ENCODE measurements at places on chromosomes 7 and 10. TPM values are rescaled to one million over a fixed set of nuclear protein-coding genes. Genes with fewer than 3 reads are reported as not detected.
A peak's percentile ranks its signal among the peaks of the same experiment; 100 is the strongest.

DNA sequence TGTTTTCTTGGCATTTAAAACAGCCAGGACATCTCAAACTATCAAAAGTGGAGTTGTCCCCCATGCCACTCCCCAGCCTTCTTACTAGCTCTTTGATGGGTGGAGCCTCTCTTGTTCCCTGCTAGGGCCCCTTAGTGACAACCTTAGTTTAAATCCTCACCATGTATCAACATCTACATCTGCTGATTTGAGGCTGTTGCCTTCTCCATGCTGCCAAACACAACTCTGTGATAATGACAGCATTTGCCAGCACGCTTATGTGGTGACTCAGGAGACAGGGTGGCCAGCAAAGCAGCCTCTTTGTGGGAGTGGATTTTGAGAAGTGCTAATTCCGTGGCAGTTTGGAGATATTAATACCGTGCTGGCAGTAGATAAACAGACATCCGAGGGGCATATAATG lies 145.4 kb downstream of the LRRC4 start:
- peaks cover 48% of the 10 kb centered on the region for H3K4me1 ChIP-seq
- no peak for DNase-seq
- peak overlapping the region; percentile 8 for H3K4me3 ChIP-seq
- H3K36me3 ChIP-seq = peaks cover 8% of the 10 kb centered on the region

Gene CFTR
- total RNA-seq = not detected

Gene MMRN2
- total RNA-seq = 0.40 TPM

Gene OR2A1
- total RNA-seq = not detected

- no peaks in the 10 kb centered on the region for H3K36me3 ChIP-seq
- H3K4me3 ChIP-seq = no peak overlapping the region
- DNase-seq = no peak
These were observed 45.8 kb downstream of the PRR15 start for GRCh38 chr7:29609162-29610037.

GRCh38 chr10:78819361-78820006 lies 249.3 kb upstream of the ZMIZ1 start:
- no peaks in the 10 kb centered on the region for H3K27me3 ChIP-seq
- peaks cover 8% of the 10 kb centered on the region for H3K4me1 ChIP-seq
- no peak overlapping the region for H3K27ac ChIP-seq
- no peak overlapping the region for H3K4me3 ChIP-seq
- H3K36me3 ChIP-seq = no peaks in the 10 kb centered on the region

Gene DMTF1
- 55.6 TPM for total RNA-seq

- no peaks in the 10 kb centered on the region for H3K27me3 ChIP-seq
- DNase-seq = peak; percentile 77
- H3K27ac ChIP-seq = no peak overlapping the region
- H3K36me3 ChIP-seq = no peaks in the 10 kb centered on the region
- H3K4me3 ChIP-seq = no peak overlapping the region
- no peaks in the 10 kb centered on the region for H3K4me1 ChIP-seq
These were observed 72.8 kb upstream of the ZNF479 start for GRCh38 chr7:57205000-57205399.

Gene HIPK2
- 75.6 TPM for total RNA-seq

Gene SPDYE2
- total RNA-seq = not detected

- peaks cover 88% of the 10 kb centered on the region for H3K4me1 ChIP-seq
- no peaks in the 10 kb centered on the region for H3K27me3 ChIP-seq
- no peak for DNase-seq
- H3K36me3 ChIP-seq = peaks cover 4% of the 10 kb centered on the region
- peak overlapping the region; percentile 92 for H3K27ac ChIP-seq
- no peak overlapping the region for H3K4me3 ChIP-seq
These were observed 369.6 kb downstream of the FRMD4A start for GRCh38 chr10:13961097-13961496.

Gene CUEDC2
- total RNA-seq = 64.3 TPM

Gene WASHC2A
- 48.9 TPM for total RNA-seq

DNA sequence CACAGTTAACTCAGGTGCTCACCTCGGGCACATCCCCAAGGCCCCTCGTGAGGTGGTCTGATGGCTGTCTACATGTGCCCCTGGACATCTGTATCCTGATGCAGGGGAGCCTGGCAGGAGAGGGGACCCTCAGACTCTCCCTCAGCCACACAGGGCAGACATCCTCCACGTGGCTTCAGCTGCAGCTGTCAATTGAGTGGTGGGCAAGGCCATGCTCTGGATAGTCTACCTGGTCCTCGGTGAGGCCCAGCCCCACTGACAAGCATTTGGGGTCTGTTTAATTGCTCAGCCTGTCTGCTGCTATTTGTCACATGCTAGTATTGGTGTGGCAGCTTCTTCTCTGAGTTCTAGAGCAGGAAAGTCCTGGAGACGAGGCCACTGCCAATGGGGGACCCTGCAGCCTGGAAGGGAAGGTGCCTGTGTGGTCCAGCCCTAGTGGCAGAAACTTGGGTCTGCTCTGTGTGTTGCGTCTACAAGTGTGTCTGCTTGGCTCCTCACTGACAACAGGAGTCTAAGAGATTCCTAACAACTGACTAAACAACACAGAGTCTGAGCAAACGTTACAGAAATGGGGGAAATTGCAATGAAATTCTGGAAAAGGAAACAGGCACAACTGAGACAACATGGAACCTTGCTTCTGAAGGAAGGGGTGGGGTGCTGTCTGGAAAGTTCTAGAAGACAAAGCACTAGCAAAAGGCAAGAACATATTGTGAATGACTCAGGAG lies 59.3 kb upstream of the IGFBP3 start:
- peaks cover 5% of the 10 kb centered on the region for H3K36me3 ChIP-seq
- no peak for DNase-seq
- H3K27me3 ChIP-seq = no peaks in the 10 kb centered on the region
- peak overlapping the region; percentile 87 for H3K27ac ChIP-seq

DNA sequence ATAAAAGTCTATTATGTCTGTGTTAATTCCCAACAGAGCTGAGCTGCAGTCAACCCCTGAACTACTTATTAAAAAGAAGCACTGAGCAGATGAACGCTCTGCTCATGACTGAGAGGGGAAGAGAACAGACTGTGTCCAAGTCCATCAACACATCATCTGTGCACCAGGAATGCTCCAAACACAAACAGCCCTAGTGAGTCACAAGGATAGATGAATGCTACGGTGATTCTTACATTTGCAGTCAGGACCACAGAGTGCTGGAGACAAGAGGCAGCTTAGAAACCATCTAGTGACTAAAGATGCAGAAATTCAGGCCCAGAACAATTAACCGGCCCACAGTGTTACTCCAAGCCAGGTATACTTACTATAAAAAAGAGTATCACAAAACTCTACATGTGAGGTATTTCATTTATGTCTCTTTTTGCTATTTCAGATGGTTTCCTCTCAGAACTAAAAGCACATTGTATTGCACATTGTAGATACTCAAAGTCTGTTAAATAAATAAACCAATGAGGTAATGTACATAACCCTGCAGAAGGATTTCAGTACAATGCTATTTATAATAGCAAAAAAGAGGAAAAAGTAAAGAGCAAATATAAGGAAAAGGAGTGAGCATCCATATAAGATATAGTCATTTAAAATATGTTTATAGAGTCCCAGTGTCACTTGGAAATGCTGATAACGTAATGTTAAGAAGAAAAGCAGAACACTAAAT lies 159.2 kb downstream of the KCNMA1 start:
- H3K4me3 ChIP-seq = no peak overlapping the region
- H3K27ac ChIP-seq = peak overlapping the region; percentile 75
- no peaks in the 10 kb centered on the region for H3K36me3 ChIP-seq
- DNase-seq = no peak
- H3K27me3 ChIP-seq = no peaks in the 10 kb centered on the region

Gene GLI3
- 11.7 TPM for total RNA-seq

DNA sequence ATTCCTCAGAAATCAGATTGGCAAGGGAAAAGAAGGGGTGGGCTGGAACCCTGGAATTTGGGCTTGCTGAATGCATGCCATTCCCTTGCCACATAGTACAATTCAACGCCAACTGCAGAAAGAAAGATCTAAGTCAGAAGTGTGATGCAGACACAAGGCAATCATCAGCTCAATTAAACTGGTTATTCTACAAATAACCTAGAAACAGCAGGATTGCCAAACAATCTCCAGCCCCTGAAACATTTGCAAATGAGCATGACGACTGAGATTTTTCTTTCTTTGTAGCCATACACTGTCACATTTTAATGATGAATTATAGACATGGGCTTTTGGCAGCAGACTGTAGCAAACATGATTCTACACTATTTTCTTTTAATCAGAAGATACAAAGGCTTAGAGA lies 16.5 kb upstream of the CREB5 start:
- H3K27me3 ChIP-seq = peaks cover 9% of the 10 kb centered on the region
- no peak overlapping the region for H3K27ac ChIP-seq
- H3K4me3 ChIP-seq = no peak overlapping the region
- H3K36me3 ChIP-seq = peaks cover 1% of the 10 kb centered on the region
- no peaks in the 10 kb centered on the region for H3K4me1 ChIP-seq

Gene TRIM73
- total RNA-seq = 3.1 TPM

DNA sequence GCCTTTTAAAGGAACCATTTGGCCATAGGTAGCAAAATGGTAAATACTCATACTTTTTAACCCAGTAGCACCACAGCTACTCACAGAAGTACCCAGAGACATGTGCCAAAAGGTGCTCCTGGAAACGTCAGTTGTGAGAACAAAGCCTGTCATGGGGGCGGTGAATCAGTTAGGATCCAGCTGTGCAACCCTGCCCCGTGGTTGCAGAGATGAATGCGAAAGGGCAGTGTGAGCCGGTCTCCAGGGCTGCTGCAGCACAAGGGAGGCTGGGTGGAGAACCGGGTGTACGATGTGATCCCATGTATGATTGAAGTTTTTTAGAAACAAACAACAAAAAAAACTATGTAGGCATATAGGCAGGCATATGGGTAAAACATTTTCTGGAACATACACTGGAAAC lies 1.3 kb upstream of the LRRC18 start:
- no peak for DNase-seq
- peaks cover 7% of the 10 kb centered on the region for H3K27me3 ChIP-seq
- H3K27ac ChIP-seq = no peak overlapping the region
- no peaks in the 10 kb centered on the region for H3K4me1 ChIP-seq

GRCh38 chr7:96527133-96527827 lies 182.4 kb downstream of the SEM1 start:
- no peaks in the 10 kb centered on the region for H3K36me3 ChIP-seq
- H3K4me3 ChIP-seq = no peak overlapping the region
- H3K4me1 ChIP-seq = no peaks in the 10 kb centered on the region
- peaks cover 18% of the 10 kb centered on the region for H3K27me3 ChIP-seq
- no peak overlapping the region for H3K27ac ChIP-seq

DNA sequence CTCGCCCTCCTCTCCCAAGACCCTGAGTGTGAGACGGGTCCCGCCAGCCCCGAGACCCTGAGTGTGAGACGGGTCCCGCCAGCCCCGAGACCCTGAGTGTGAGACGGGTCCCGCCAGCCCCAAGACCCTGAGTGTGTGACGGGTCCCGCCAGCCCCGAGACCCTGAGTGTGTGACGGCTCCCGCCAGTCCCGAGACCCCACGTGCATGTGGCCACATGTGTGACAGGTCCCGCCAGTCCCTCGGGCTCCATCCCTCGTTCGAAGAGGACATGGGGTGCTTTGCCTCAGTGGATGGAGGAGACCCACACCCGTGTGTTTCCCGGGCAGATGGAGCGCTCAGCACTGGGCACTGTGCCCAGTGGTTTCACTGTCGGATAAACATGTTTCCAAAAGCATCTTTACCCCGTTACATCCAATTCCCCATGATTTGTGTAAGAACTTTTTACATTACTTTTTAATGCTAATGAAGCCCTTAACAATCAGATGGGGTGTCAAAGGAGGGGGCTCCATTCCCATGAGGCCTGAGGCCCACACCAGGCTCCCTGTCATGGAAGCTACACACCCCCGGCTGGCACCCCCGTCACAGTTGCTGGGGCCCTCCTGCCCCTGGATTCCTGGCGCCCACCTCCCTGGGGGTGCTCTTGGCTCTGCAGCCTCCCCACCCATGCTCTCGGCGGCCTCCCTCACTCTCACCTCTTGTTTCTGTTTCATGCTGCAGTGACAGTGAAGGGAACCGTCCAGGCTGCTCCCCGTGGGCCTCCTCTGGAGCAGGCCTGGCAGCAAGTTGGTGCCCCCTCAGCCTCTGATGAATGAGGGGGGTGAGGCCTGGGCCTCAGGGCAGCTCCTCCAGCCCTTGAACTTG lies 48.5 kb upstream of the CFAP46 start:
- no peak overlapping the region for H3K27ac ChIP-seq
- DNase-seq = peak; percentile 92
- H3K27me3 ChIP-seq = peaks cover 22% of the 10 kb centered on the region
- H3K4me3 ChIP-seq = no peak overlapping the region

Gene HYCC1
- 54.9 TPM for total RNA-seq

- peaks cover 98% of the 10 kb centered on the region for H3K4me1 ChIP-seq
- DNase-seq = no peak
- H3K4me3 ChIP-seq = peak overlapping the region; percentile 50
These were observed 128.5 kb downstream of the TNS3 start for GRCh38 chr7:47453093-47454061.

Gene GTF2IRD1
- total RNA-seq = 46.5 TPM

Gene BCCIP
- total RNA-seq = 25.9 TPM

- no peak overlapping the region for H3K4me3 ChIP-seq
- DNase-seq = no peak
- H3K27ac ChIP-seq = no peak overlapping the region
- no peaks in the 10 kb centered on the region for H3K27me3 ChIP-seq
- H3K36me3 ChIP-seq = no peaks in the 10 kb centered on the region
These were observed 103.4 kb upstream of the STK17A start for GRCh38 chr7:43479543-43479942.

GRCh38 chr7:107816011-107816566 lies 13.1 kb upstream of the SLC26A3 start:
- no peak overlapping the region for H3K4me3 ChIP-seq
- peaks cover 12% of the 10 kb centered on the region for H3K4me1 ChIP-seq
- H3K36me3 ChIP-seq = peaks cover 1% of the 10 kb centered on the region
- H3K27me3 ChIP-seq = peaks cover 16% of the 10 kb centered on the region
- peak overlapping the region; percentile 33 for H3K27ac ChIP-seq

Gene ITGA8
- 5.6 TPM for total RNA-seq

GRCh38 chr10:86077871-86078638 lies 288.5 kb downstream of the GRID1 start:
- no peaks in the 10 kb centered on the region for H3K4me1 ChIP-seq
- H3K4me3 ChIP-seq = no peak overlapping the region
- peak; percentile 57 for DNase-seq
- no peaks in the 10 kb centered on the region for H3K36me3 ChIP-seq
- no peak overlapping the region for H3K27ac ChIP-seq

GRCh38 chr10:77602231-77602912 lies 35.2 kb downstream of the KCNMA1 start:
- peak overlapping the region; percentile 25 for H3K4me3 ChIP-seq
- no peaks in the 10 kb centered on the region for H3K27me3 ChIP-seq
- no peak for DNase-seq
